Glomerular endothelial cell (primary cell): ENCODE measurements at places on chromosomes 1 and 21.

DNA sequence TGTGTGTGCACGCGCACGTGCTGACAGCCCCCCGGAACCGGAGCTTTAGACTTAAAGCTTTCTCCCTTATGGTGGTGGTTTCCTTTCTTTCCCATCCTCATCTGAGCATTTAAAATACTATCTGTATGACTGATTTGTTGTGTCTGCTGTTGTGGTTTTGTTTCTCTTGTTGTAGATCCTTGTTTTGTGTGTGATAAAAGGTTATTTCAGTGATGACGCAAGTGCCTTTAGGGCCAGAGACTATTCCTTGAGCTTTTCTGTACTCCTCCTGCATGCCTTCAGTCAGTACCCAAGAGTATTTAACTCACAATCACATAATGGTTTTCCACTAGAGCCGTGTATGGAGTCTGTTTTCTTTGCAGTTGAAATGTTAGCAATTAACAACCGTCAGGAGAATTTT lies 45.4 kb downstream of the LCA5L start:
- no peak for DNase-seq

- DNase-seq, result no peak
Observed at GRCh38 chr1:89221341-89221740, 22.6 kb upstream of the GBP4 start.

DNA sequence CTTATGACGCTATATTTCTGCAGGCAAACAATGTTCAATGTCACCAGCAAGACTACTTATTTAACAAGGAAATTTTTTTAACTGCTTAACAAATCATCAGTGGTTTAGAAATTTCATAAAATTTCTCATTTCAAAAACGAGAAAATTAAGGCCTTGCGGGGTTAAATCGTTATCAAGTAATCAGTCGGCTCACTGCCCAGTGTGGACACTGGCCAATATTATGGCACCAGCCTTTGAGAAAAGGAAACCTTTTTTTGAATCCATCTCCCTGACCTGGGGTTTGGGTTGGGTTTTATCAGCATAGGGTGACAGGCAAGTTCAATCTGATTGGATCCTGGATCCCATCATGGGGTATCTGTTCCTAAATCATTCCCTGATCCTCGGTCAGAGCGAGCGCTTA lies 461.2 kb downstream of the SETD4 start:
- DNase-seq, result no peak

DNA sequence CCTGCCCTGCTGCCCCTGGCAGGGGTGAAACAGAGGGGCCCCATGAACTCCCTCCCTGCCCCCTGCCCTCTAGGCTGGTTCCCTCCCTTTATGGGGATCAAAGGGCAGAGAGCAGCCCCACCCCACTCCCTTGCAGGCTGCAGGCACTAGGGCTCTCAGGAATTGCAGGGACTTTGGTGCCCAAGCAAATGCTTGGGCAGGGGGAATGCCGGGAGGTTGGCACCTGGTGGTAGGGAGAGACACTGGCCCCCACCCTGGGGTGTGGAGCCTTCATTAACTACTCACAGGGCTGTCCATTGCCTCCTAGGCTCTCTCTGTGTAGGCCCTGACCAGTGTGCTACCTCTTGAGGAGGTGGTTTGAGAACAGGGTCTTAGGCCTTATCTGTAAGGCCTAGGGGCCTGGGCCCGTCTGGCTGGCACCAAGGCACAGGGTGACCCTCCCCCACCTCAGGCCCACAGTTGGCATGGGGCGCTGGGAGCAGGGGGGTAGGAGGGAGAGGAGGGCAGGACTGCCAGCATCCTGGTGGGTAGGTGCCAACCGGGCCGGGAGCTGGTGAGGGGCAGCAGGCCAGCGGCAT lies 4.7 kb downstream of the ZBTB7B start:
- DNase-seq, result no peak

DNA sequence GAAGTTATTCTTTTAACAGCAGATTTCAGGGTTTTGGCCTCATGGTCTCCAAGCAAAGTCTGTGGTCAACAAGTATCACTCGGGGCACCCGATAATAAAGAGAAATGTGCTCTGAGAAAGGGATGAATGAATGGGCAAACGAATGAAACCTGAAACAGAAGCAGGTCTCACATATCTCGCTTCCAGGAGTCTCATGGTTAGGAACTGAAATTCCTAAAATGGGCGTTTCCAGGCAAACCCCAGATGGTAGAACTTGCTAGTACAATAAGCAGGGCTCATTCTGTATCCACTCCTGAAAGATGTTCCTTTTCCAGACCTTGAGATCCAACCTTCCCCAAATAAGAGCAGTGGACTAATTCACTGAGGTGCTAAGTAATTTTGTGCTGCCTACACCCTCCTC lies 87.2 kb downstream of the LAMC2 start:
- DNase-seq, result no peak
